LNCaP clone FGC (cell line): ENCODE measurements at places on chromosomes 11 and 22.
A peak's percentile ranks its signal among the peaks of the same experiment; 100 is the strongest.

DNA sequence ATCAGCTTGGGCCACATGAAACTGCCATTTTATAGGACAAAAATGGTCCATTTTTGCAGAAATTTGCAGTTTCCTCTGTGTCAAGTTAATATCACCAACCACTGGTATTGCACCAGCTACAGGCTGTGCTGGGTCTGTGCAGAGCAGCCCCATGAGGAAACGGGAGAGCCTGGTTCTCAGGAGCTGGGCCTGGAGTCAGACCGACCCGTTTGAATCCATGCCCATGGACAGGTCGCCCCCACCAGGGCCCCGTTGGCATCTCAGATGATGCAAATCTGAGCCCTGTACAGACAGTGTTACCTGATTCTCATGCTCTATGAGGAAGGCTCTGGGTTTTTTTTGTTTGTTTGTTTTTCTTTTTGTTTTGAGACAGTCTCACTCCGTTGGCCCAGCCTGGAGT lies 9.8 kb upstream of the SEC14L6 start:
- no peak for DNase-seq

DNA sequence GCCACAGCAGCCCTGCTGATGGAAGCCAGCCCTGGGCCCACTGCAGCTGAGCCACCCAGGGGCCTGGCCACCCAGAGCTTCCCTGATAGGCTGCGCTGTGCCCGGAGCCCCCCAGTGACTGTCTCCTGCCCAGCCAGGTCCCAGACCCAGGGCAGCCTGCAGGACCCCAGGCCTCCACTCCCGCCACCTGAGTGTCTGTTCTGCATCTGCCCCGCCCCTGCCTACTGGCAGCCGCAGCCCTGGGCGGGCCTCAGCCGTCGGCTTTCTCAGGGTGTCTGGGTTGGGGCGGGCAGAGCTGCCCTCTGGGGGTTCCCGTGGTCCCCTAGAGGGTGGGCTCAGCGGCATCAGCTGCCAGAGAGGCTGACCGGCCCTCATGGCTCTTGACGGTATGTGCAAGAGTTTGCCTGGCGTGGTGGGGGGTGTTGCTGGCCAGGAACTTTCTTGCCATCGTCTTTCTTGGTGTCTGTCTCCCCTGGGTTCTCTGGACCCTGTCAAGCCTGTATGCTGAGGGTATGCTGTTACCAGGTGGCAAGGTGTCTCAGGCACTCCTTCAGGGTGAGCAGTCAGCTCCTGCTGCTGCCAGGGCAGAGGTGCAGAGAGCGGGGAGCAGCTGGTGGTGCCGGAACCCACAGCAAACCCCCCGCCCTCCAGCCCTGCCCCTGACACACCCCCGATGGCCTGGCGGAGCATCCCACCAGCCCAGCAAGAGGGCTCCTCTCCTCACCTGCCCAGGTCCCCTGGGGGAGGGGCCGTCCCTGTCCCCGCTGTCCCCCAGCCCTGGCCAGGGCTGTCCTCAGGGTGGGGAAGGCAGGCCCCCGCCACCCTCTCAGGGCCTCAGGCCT lies 12.2 kb upstream of the PIM3 start:
- no peak for DNase-seq

- no peak for DNase-seq
These were observed 83.1 kb downstream of the PARVA start for GRCh38 chr11:12460466-12460865.

DNA sequence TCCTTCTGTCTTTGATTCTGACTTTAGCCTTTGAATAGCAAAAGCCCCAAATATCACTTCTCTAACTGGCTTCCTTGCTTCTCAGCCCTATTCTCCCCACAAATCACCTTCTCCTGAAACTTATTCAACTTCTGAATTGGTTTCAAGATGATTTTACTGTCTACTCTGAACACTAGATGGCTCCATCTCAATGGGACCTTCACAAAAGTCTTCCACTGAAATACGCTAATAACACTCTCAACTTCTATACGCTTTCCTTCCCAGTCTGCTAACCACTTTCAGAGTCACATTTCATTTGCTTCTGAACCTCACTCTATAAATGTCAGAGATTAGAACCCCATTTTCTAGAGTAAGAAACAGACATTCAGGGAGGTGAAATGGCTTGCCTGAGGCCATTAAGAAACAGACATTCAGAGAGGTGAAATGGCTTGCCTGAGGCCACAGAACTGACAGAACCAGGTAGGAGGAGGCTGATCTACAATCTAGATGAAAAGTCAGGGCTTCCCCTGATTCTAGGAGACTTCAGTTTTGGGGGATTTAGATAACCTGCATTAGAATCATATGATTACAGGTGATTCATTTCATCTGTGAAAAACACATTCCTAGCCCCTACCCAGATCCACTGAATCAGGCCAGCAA lies 20.6 kb downstream of the MORC2 start:
- no peak for DNase-seq

- DNase-seq: no peak
These were observed 234.1 kb downstream of the KIRREL3 start for GRCh38 chr11:126766440-126766839.

GRCh38 chr11:115215694-115216617 lies 288.3 kb downstream of the CADM1 start:
- DNase-seq: no peak

GRCh38 chr22:48592931-48593330 lies 1234.7 kb downstream of the BRD1 start:
- no peak for DNase-seq

GRCh38 chr22:20463324-20464095 lies 25.9 kb upstream of the SCARF2 start:
- DNase-seq: no peak

GRCh38 chr22:37242395-37242918 lies 1.6 kb downstream of the RAC2 start:
- no peak for DNase-seq

DNA sequence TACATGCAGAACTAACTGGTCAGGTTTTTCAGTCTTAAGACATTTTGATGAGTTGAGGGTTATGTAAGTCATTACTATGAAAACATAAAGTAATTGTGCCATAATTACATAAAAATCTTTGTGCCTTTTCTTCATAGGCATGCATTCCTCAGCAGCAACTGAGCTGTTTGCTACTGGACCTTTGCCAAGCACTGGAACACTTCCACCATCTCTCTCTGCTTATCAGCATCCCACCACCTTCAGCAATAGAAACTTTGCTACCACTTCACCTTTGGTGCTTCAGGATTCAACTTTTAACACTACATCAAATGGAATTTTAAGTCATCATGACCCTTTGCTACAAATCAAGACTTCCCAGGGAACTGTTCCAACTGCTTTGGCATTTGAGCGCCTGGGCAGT lies 39.0 kb downstream of the QSER1 start:
- DNase-seq: no peak

GRCh38 chr11:3104051-3104714 lies 47.0 kb upstream of the CARS1 start:
- DNase-seq: no peak

- peak; percentile 50 for DNase-seq
These were observed 11.2 kb upstream of the PPP2R1B start for GRCh38 chr11:111777094-111778046.

- DNase-seq: no peak
These were observed 25.6 kb upstream of the TTLL12 start for GRCh38 chr22:43212434-43212952.

GRCh38 chr11:68682531-68682961 lies 1.8 kb upstream of the GAL start:
- no peak for DNase-seq

DNA sequence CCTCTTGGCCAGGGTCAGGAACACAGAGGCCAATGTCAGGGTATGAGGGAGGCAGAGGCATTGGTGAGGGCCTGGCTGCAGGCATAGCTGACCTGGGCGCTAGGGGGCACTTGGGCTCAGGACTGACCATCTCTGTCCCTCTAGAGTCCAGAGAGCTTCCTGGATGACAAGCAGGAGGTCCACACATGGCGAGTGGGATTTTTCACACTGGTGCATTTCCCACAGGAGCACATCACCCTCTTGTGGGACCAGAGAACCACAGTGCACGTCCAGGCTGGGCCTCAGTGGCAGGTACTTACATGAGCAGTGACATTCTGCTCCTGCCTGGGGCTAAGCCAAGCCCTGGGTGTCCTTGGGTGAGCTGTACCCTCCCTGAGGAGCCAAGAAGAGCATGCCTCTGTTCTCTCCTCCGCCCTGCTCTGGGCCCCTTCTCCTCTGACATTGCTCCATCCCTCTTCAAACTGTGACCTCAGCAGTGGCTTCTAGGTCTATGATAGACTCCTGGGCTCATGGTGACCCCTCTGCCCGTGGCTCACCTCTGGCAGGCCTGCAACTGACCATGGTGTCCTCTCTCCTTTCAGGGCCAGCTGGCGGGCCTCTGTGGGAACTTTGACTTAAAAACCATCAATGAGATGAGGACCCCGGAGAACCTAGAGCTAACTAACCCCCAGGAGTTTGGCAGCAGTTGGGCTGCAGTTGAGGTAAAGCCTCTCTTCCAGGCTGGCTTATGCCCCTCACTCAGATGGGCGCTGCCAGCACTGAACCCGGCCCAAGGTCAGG lies 46.6 kb downstream of the OTOG start:
- no peak for DNase-seq

DNA sequence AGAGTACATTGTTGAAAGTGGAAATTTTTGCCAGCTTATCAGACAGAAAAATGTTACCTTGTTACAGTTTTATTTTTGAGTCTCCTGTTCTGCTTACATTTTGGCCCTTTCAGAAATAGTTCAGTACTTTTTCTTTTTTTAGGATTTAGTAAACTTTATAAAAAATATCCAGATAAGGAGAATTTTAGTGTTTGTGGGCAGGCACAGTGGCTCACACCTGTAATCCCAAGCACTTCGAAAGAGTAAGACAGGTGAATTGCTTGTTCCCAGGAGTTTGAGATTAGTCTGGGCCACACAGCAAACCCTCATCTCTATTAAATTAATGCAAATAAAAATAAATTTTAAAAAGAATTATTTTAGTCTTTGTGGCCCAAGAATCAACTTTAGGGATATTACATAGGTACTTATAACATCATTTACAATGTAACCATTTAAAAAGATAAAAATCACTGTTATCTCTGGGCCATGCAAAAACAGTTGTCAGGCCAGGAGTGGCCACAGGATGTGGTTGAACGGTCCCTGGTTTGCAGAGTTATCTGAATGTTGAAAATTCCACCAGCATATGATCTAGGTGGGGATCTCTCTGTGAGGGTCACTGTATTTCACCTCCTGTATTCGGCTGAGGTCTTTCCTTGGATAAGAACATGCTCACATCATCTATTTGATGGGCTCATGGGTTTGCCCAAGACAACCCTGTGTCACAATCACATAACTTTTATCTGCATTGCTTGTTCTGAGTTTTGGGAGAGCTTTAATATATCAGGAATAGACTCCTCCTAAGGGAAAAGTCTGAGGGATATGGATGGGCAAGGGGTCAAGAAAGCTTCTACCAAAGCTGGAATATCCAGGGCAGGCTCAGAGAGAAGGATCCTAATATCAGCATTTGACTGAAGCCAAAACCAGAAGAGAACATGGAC lies 91.5 kb downstream of the GGTLC2 start:
- no peak for DNase-seq

- no peak for DNase-seq
These were observed 1154.2 kb upstream of the TENM4 start for GRCh38 chr11:80595011-80595410.

- DNase-seq: no peak
These were observed 170.1 kb upstream of the CADM1 start for GRCh38 chr11:115674176-115674936.

GRCh38 chr22:44739024-44739423 lies 13.4 kb upstream of the ARHGAP8 start:
- no peak for DNase-seq
